Kidney glomerular epithelial cell (primary cell): ENCODE measurements at places on chromosomes 16 and 17.

- no peak for DNase-seq
Observed at GRCh38 chr16:24493821-24494220, 45.5 kb upstream of the RBBP6 start.

DNA sequence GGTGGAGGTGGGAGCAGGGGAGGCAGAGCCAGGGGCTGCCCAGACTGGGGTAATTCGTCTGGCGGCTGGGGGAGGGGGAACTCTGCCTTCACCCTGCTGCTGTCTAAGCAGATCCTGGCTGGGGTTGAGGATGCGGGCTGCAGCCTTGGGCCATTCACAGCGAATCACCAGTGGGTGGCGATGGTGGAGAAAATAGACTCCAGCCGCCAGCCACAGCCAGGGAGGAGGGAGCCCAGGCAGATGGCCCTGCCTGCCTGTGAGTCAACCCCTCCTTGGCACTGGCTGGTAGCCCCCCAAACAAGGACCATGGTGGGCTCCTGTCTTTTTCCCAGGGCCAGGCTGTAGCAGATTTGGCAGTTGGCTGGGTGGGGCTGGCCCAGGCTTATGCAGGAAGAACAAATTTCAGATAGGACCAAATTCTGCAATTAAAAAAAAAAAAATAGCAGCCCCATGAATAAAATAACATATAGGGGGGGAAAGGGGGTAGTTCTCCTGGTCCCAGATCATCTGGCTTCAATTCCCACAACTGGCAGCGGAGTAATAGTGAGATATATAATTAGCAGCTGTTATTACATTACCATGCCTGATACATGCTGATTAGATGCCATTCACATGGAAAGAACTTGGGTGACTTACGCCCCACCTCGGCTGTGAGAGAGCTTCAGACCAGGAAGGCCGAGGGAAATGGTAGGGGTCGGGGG, 41.5 kb upstream of the CDH5 start:
- DNase-seq = no peak

- no peak for DNase-seq
Observed at GRCh38 chr16:17367923-17368322, 102.8 kb downstream of the XYLT1 start.

DNA sequence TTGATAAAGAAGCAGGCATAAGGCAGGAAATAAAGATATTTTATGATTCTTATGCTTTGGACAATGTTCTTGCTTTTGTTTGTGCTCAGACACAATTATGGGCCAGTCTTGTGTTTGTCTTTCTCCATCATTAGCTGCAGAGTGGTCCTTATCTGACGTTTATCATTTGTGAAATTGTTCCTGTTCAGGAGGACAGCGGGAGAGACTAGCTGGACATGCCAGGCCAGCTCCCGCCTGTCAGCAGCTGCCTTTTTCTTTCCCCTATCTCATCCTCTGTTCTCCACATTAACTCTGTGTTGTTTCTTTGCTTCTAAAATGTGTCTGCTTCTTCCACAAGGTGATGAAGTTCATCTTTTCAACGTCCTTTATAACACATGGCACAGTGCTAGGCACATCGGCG, 333.5 kb downstream of the NPIPA8 start:
- DNase-seq = no peak

- DNase-seq = no peak
Observed at GRCh38 chr16:2689968-2690801, 7.9 kb downstream of the KCTD5 start.

DNA sequence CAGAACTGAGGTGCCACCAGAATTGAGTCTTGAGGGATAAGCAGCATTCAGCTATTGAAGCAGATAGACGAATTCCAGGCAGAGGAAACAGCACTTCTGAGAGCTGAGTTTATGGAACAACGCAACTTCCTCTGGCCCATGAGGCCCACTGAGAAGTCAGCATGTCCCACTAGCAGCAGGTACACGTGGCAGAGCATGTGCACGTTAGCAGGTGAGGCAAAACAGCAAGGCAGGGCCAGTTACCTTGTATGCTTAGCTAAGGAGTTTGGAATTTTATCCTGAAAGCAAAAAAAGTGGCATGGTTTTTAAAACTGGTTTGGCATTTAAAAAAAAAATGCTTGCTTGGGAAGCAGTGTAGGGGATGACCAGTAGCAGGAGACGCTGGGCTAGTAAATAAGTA, 305.6 kb downstream of the CPPED1 start:
- no peak for DNase-seq

- DNase-seq = no peak
Observed at GRCh38 chr17:47986520-47986919, 15.6 kb downstream of the CDK5RAP3 start.

- DNase-seq = no peak
Observed at GRCh38 chr16:19696961-19697360, 21.1 kb downstream of the KNOP1 start.

DNA sequence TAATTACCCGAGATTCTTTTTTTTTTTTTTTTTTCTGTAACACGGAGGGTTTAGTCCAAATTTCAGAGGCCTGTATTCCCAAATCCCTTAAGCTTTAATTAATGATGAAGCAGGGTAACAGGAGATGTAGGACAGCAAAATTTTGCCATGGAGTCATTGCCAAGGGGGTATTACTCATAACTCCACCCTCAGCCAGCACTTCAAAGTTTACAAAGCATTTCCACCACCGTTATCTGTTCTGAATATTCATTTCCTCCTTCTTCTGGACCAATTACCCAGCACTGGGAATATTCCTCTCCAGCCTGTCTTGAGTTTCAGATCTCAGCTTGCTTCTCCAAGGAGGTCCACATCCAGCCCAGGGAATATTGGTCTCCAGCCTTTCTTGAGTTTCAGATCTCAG, 747.5 kb upstream of the EEF2KMT start:
- DNase-seq = peak; percentile 8

DNA sequence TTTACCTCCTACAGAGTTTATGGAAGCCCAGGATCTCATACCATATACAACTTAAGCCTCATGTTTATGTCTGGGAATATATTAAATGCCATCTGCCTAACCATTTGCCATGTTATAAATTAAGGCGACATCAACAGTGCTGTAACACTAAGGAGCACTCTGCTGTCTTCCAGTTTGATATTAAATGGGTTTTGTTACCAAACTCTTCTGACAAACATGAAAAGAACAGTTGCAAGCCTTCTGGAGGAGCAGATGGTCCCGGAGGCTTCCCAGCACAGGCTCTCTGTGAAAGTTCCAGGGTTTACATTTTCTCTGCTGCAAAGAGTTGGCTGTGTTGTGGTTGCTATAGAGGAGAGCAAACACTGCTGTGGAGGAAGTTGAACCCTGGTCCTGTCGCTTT, 545.3 kb upstream of the SALL1 start:
- DNase-seq = no peak

DNA sequence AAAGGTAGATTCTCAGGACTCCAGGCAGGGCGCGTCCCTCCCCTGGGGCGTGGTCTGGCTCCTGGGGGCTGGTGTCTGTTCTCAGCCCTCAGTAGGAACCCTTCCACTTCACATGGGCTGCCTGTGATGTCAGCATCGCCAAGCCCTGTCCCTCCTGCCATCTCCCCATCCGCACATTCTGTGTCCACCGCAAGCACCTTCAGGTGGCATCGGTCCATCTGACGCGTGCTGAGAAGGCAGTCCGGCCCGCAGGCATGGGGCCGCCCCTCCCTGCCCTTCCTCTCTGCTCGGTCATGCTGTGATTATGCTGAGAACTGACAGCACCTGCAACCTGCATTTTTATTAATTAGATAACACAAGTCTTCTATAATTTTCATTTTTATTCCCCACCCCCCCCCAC, 12.7 kb upstream of the DNAH17 start:
- DNase-seq = no peak

DNA sequence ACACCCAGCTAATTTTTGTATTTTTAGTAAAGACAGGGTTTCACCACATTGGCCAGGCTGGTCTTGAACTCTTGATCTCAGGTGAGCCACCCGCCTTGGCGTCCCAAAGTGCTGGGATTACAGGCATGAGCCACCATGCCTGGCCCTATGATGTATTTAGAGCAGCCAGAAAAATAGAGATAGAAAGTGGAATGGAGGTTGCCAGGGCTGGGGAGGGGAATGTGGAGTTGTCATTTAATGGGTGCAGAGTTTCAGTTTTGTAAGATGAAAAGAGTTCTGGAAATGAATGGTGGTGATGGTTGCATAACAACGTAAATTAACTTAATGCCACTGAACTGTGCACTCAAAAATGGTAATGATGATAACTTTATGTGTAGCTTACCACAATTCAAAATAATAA, 31.6 kb upstream of the NPTX1 start:
- no peak for DNase-seq

DNA sequence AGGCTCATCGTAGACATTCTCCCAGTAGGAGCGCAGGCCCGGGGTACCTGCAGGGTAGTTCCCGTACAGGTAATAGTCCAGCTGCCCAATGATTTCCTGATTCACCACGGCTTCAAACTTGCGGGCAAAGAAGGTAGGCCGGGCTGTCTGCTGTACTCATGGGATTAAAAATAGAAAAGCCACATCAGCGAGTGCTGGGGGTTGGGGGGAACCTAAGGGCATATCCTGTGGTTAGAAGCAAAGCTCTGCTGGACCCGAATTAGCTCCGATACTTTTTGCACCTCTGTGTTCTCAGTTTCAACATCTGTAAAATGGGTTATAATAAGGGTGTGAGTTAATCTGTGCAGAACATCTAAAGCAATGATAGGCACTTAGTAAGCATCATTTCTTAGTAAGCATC, 336.2 kb downstream of the XYLT1 start:
- DNase-seq = no peak

DNA sequence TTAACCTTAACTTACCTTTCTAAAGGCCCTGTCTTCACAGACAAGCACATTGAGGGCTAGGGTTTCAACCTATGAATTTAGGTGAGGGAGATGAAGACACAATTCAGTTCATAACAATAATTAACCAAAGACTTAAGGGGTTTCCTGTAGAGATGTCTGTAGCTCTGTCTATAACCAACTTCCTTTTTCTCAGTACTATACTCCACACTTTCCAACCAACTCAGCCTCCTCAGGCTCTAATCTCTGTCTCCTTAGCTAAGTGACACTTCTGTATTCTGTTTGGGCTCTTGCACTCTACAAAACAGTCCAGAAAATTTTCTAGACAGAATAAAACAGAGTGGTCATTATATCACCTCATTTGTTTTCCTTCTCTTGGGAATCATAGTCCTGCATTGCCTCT, 25.8 kb downstream of the CAPNS2 start:
- DNase-seq = no peak
